CD4-positive, alpha-beta T cell treated with Interleukin-12 subunit alpha and Interleukin-12 subunit beta, for 1 hour (primary cell): ENCODE measurements at places on chromosomes 6 and 20.

- peak; percentile 40 for DNase-seq
Measured at GRCh38 chr6:110944681-110945151, 13.8 kb upstream of the GTF3C6 start.

DNA sequence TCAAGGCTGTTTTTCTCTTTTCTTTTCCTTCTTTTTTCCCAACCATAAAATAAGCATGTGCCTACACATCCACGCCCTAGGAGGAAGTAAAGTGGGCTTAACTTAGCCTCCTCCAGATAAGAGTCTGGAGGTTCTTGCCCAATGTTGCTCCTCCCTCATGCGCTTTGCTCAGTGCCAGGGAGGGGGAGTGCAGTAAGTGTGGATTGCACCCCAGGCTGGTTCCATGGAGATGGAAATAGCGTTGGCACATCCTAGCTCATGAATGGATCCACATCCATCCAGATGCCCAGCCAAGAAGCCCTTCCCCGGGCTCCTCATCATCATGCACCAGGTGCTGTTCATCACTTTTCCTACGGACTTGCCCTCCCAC, 58.2 kb downstream of the NEDD9 start:
- no peak for DNase-seq

GRCh38 chr6:50007819-50008218, 14.0 kb downstream of the DEFB110 start:
- DNase-seq = no peak

DNA sequence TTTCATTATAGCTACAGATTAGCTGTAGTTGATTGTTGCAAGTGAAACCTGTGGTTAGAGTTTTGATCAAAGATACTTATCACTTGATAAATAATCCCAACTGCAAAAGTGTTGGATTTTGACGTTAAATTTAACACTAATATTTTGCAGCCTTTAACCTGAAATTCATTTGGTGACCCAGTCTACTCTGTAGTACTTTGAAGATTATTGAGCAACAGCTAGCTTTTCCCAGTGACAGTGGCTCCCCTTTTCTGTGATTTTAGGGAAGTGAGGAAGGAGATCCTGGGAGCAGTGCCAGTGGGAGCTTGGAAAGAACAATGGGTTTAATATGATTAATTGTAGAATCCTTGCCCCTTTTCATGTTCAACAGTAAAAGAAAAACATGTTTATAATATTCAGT, 76.9 kb downstream of the NCOA3 start:
- no peak for DNase-seq

DNA sequence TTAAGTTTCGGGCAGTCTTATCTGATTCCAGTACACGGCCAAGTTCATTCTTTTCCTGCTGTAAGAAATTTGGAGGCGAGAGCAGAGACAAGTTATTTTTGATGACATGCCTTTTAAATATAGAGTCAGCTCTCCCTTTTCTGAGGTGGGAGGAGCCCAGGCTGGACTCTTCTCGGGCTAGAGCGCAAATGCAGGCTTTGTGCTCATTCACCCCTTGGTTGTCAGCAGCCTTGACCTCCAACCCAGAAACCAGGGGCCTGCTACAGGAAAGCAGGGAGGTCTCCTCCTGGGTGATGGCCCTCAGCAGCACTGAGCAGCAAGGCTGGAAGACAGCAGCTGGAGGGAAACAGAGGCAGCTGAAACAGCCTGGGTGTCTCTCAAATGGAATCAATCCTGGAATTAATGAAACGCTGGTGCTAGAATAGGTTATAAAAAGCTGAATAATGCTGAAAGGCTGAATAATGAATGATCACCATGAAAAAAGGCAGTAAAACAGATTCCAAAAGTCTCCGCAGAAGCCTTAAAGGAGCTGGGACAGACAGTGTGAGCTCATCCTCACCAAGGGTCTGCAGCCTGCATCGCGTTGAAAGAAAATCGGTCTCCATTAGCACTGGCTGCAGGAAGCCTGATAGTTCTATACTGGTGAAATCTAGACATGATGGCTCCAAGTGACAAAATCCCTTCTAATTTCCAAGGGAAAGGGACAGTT, 28.2 kb upstream of the ECI2 start:
- DNase-seq = no peak

DNA sequence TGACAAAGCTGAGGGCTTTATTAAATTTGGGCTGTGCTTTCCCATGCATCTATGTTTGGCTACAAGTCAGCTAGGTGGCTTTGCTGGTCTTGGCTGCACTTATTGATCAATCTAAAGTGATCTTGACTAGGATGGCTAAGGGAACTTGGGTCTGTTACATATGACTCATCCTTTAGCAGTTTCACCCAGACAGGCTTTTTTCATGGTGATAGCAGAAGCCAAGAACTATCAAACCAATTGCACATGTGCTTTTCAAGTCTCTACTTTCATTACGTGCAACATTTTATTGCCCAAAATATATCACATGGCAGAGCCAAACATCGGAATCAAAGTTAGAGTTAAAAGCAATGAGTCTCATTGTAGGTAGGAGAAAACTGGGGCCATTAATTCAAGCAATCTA, 626.3 kb downstream of the TENT5A start:
- no peak for DNase-seq

- no peak for DNase-seq
Measured at GRCh38 chr20:46121184-46121930, 3.2 kb downstream of the CD40 start.

- peak; percentile 14 for DNase-seq
Measured at GRCh38 chr6:68638230-68638900, 3.3 kb downstream of the ADGRB3 start.
